Activated CD4-positive, CD25-positive, alpha-beta regulatory T cell (primary cell): ENCODE measurements at places on chromosomes 6 and 20.

GRCh38 chr6:151012321-151013294 lies 147.1 kb downstream of the MTHFD1L start:
- DNase-seq, result no peak

DNA sequence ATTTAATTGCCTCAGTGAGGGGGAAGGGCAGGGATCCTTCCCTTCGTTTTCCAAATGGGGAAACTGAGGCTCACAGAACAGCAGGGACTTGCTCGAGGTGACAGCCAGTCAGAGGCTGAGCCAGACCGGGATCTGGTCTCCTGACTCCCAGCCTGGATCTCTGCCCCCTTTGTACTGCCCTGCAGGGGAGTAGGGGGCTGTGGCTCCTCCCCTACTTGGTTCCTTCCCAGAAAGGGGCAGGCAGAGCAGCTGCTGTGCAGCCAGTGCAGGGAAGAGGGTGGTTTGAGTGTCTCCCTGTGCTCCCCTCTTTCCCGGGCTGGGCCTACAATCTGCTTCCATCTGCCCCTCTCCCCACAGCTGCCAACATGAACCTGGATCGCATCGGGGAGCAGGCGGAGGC lies 37.6 kb downstream of the UQCC2 start:
- no peak for DNase-seq

DNA sequence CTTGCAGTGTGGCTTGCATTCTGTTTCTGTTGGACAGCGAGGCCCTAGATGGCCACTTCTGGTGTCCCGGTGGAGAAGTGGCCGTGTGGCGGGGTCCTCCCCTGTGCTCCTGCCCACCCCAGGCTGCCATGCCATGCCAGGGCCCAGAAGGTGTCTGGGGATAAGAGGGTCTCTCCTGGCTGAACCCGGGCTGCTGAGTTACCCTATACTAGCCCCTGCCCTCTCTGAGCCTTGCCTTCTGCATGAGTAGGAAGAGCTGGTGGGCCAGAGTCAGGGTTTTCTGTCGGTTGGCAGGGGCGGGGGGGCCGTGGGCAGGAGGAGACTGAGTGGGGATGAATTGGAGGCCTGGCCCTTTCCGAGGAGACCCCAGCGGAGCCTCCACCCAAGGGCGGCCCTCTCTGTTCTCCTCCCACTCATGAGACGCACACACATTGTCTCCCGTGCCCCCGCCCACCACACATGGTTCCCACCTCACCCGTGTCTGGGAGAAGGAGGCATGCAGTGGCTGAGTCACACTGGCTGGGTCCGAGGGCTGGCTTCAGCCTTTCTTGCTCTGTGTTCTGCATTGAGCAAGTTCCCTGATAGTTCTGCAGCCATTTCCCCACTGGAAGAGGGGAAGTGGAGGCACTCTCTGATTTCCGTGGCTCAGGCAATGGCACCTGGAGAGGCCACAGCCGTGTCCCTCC lies 24.6 kb downstream of the VSTM2L start:
- DNase-seq, result no peak

GRCh38 chr20:19557291-19557690 lies 200.8 kb upstream of the RIN2 start:
- DNase-seq, result no peak

GRCh38 chr6:134698228-134698627 lies 251.7 kb downstream of the ALDH8A1 start:
- DNase-seq, result no peak

DNA sequence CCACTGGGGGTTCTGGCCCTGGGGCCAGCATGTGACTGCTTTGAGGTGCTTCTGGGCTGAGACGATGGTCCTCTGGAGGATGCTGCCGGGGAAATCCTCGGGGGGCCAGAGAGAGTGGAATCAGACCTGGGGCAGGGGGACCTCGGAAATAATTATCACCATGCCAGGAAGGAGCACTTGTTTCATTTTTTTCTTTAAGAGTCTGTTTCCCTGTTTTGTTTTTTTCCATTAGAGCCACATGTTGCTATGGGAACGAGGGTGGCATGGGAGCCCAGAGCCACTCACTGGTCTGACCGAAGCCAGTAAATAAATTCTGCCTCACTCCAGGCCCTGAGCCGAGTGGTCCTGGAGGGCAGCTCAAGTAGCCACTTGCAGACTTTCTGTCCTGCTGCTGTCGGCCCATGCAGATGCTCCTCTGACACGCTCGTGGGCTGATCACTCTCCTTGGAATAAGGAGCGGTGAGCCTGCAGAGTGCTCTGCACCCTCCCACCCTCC lies 365.1 kb downstream of the ZFAND3 start:
- DNase-seq, result no peak

DNA sequence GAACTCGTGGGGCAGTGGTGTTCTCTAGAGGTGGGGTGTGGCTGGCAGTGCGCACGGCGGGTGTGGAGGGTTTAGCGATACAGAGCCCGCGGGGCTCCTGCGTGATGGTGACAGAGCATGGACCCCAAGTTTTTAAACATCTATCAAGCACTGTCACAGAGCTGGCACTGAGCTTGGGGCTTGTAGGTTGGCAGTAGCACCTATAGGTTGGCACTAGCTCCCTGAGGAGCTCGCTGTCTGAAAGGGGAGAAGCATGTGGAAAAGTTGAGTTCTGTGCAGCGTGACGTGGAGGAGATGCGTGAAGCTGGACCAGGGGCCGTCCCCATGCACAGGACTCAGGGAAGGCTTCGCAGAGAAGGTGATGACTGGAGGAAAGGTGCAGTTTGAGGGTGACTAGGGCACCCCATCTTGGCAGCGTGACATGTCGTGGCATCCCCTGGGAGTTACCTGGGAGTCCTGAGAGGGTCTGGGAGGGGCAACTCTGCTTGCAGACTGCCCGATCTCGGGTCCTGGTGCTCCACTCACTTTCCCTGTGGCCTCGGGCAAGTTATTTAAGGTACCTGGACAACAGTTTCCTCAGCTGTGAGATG lies 122.0 kb downstream of the CDH4 start:
- DNase-seq, result no peak

GRCh38 chr6:36075656-36076055 lies 48.0 kb downstream of the MAPK14 start:
- DNase-seq, result no peak

- no peak for DNase-seq
Measured at GRCh38 chr6:74073999-74074398, 378.0 kb downstream of the CD109 start.
